Left hindlimb (tissue), 1 donor: ENCODE measurements at places on chromosomes 6 and 20.

DNA sequence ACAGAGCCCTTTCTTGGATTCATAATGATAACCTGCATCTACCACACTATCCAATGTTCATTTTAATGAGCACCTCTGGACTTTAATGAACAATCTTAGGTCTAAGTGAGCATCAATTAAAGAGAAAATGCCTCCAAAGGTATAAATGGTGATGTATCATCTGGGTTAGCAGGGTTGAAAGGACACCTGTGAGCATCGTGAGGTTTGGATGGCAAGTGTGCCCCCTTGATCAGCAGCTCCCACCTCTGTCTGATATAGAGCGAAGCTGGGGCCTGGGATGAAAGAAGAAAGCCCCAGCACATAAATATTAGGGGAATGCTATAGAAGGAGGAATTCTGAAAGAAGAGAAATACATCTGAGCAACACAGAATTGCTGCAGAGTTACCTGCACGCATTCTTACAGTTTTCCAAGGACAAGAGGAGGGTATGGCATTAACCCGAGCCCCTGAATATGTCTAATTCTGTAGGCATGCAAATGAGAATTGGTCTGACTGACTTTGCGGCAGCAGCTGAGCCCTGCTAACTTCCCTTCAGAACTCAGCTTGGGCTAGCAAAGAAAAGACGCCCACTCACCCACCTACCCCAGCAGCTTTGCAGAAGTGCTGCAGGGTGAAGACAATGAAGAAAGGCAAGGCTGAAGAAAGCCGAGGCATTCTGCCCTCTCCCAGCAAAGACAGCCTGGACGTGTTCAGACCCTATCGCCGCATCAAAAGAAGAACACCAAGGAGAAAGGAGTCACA, 136.2 kb downstream of the GMPR start:
- DNase-seq = no peak

DNA sequence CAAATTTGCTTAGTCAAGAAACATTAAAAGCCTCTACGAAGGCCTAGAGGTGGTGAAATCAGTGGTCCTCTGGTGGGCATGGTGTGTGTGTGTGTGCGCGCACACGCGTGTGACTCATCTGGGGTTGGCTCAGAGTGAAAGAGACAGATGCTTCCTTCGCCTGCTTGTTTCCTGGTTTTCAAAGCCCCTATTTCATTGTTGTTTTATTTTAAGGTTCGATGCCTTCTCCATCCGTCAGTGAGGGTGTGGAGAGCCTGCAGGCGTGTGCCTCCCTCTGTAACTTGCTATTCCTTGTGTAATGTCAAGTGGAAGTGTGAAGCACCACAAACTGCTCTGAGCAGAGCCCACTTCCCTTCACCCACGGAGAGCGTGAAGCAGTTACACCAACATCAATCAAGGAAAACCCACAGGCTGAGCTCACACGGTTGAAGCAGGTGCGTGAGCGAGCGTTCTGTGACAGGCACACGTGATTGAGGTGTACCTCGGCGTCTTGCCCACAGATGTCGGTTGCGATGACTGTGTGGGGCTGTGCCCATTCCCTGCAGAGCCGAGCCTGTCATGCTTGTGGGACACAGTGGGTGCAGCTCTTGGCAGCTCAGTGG, 233.9 kb downstream of the PRL start:
- DNase-seq = no peak

DNA sequence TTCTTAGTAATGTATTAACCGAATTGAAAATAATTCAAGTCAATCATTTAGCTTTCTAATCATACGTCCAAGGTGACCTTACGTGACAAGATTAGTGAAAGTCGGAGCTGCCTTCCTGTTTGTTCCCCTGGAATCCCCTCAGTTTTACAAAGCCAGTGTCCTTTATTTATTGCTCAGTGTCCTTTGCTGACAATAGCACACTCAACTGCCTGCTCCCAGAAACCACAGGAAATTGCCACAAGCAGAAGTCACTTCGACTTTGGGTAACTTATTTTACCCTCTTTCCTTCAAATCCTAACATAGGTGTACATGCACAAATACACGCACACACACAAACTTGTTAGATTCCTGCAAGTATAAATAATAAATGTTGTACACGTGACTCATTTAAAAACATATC, 1167.7 kb upstream of the ADGRB3 start:
- DNase-seq = no peak

- DNase-seq = no peak
Observed at GRCh38 chr6:110664933-110665332, 150.3 kb downstream of the CDK19 start.

DNA sequence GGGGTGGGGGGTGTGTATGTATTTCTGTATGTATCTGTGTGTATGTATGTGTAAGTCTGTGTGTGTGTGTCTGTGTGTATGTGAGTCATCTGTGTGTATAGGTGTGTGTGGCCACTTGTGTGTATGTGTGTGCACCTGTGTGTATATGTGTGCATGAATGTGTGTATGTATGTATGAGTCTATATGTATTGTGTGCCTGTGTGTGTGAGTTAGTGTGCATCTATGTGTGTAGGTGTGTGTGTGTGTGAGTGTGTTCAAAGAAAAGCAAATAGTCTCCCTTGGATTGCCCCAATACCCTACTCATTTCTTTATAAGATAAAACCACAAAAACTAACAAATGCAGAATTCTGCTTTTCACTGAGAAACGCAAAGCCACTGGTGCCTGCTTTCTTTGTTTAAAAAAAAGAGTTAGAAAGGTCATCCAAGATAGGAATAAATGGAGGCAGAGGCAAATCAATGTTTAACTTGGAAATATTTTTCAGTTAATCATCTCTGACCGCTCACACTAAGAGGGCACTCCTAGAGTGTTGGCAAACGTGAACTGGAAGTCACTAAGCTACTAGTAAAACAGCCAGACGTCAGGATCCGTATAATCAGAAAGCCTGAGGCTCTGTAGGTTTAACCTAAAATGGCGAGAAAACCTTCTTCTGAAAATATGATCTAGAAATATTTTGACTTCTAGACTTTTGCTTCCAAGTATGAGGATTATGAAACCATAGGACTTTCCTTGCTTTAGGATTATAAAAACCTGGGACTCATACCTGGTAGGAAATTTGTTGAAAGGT, 37.4 kb upstream of the JAG1 start:
- no peak for DNase-seq

DNA sequence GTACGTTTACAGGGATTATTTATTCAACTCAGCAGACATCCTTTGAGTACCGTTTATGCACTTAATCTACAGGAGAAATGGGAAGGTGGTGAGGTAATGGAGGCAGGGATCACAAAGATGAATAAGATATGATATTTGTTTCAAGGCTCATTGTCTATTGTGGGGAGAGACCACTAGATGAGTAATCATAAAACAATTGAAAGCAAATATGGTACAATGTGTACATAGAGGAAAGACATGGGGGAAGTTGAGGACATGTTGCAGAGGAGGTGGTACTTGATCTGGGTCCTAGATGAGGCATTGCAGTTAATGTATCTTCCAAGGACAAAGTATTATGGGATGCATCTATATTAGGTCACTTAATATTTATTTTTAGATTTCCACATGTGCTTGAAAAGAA, 13.7 kb upstream of the CDC5L start:
- DNase-seq = no peak

DNA sequence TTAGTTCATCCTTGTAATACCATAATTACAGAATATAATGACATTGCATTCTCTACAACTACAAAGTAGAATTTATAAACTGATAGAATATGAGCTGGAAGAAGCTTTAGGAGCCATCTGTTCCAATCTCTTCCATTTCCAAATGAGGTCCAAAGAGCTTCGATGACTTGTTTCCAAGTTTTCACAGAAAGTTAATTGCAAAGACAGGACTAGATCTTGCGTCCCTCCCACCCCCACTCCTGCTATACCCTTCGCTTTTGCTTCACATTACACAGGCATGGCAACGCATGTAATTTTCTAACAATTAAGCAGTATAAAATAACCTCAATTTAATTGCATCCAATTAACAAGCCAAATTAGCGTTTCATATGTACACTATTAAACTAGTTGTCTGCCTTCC, 7.0 kb downstream of the HIVEP2 start:
- no peak for DNase-seq

- DNase-seq = no peak
Observed at GRCh38 chr20:60058879-60059278, 100.7 kb downstream of the CDH26 start.

- no peak for DNase-seq
Observed at GRCh38 chr20:63072991-63073737, 66.4 kb upstream of the BHLHE23 start.
